ENCODE measurements at places on chromosomes 16 and 17.

GRCh38 chr17:55267777-55268648 is 3.3 kb downstream of the HLF start:
- DNase-seq, result no peak

DNA sequence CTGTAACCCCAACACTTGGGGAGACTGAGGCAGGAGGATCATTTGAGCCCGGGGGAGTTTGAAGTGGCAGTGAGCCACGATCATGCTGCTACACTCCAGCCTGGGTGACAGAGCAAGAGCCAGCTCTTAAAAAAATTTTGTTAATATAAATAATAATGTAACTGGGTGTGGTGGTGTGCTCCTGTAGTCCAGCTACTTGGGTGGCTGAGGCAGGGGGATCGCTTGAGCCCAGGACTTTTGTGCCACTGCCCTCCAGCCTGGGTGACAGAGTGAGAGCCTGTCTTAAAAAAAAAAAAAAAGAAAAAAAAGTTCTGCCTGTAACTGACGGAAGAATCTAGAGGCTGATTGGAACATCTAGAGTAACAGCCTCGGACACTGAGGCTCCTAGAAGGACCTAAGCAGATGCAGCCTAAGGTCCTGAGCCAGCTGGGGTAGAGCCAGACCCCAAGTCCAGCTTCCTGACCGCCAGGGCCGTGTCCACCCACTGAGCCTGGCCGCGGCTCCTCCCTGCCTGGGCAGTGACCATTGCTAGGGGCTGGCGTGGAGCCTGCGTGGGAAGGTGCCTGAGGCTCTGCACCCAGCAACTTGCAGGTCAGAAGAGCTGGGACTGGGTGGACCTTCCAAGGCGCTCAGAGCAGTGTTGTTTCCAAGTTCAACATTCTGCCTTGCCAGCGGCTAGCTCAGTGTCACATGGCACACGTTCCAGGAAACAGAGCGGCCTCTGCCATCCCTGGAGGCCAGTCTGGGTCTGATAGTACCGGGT is 209.4 kb upstream of the CIBAR2 start:
- no peak for DNase-seq

DNA sequence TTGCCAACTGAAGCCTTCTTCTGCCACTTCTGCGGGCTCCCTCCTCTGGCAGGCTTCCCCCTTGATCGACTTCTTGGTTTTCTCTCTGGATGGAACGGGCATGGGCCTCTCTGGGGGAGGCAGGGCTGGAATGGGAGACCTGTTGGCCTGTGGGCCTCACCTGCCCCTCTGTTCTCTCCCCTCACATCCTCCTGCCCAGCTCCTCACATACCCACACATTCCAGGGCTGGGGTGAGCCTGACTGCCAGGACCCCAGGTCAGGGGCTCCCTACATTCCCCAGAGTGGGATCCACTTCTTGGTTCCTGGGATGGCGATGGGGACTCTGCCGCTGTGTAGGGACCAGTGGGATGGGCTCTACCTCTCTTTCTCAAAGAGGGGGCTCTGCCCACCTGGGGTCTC is 6.5 kb upstream of the LASP1NB start:
- DNase-seq, result no peak

- DNase-seq, result no peak
Observed at GRCh38 chr16:78438219-78438618, 338.8 kb downstream of the WWOX start.

DNA sequence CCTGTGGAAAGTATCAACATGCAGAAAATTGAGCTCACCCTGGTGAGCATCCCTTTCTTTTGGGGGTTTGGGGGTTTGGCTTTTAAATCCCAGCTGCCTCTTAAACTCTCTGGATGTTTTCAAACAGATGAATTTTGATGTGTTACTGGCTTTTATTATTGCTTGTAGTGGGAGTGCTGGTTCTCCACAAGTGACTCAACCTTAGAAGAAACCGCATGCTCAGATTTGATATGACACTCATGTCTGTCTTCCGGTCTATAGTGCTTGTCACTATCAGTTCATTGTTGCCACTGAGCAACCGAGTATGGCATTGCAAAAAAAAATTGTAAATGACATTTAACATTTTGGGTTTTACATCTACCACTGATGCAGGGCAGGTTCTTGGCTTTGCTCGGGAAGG is 104.5 kb downstream of the HS3ST4 start:
- no peak for DNase-seq

GRCh38 chr17:4082136-4082924 is 60.5 kb downstream of the ZZEF1 start:
- no peak for DNase-seq

DNA sequence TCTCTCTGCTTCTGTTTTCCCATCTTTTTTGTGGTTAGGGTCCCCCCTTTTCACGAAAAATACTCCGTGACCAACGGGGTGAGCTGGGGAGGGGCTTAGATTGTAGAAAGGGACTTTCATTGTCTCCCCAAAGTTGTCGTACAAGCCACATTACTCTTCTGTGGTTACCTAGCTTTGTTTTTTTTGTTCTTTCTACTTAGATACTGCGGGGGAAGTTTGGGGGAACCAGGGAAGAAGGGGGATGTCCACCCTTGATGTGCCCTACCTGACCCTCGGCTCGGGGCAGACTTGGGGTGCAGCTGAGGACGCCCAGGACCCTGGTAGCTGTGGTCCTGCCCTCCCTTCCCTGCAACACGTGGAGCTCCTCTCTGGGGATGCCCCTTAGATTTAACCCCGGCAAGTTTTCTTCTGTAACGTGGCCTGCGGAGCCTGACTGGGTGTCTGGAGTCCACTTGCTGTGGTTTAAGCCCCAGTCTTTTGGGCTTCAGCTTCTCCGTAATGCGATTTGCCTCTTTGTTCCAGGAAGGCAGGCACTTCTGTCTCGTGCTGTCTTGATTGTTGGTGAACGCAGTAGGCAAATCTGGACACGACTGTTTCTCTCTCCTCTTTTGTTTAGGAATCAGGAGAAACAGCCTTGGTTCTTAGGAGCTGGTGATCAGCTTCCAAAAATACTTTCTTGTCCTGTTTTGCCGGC is 892 bp downstream of the ABCC1 start:
- DNase-seq, result peak; percentile 22

DNA sequence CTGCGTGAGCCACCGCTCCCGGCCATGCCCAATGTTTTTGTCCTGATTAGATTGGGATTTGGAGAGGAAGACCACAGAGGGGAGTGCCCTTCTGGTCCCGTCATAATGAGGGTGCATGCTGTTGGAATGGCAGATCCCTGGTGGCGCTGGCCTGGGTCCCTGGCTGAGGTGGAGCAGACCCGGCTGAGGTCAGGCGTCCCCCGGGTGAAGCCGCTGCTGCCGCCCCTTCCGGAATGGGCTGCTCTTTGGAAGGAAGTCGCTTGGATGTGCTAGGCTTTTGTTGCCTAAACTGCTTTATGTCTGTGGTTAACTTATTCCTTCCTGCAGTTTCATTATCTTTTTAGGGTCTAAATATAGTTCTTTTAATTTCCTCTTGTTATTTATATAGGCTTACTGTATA is 120.3 kb upstream of the CHMP6 start:
- no peak for DNase-seq

GRCh38 chr17:58684003-58684402 is 7.8 kb downstream of the TEX14 start:
- DNase-seq, result no peak

DNA sequence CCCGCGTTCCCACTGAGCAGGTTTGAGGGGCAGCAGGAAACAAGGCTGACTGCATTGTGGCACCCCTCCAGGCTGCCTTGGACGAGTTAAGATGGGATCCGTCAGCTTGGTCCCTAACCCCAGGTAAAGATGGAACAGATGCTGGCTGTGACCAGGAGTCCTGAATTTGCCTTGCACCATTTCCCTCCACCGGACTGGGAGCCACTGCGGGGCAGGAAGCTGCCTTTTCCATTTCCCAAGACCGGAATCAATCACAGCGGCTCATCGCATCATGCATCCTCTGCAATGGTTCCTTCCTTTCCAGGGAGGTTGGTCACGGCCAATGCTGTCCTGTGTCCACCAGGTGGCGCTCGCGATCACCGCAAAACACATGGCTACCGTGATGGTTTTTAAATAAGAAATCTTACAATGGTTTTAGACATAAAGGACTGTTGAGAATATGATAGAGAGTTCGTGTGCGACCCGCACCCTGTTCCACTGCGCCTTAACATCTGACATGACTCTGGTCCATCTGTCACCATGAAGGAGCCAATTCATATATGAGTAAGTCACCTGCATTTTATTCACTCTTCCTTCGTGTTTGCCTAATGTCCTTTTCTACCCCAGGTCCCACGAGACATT is 6.8 kb upstream of the MEAK7 start:
- DNase-seq, result peak; percentile 88

- no peak for DNase-seq
Observed at GRCh38 chr16:54796211-54796610, 134.5 kb upstream of the IRX5 start.

DNA sequence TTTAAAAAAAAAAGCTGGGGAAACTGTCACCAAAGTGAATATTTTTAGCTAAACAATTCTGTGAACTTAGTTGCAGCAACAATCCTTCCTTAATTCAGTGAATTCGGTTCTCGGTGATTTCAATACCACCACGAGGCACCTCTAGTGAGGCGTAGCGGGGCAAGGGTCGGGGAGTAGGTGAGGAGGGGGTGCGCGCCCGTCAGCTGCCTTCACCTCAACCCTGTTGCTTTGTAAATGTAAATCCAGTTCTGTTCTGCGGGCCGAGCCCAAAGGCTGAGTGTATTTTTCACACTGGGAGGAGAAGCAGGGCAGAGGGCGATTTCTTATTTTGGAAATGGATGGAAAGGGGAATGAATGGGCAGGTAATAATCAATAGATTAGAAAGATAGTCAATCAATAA is 17.4 kb downstream of the SALL1 start:
- DNase-seq, result no peak

- peak; percentile 37 for DNase-seq
Observed at GRCh38 chr17:30378241-30378824, 394 bp upstream of the CPD start.

GRCh38 chr16:81888520-81889394 is 109.7 kb downstream of the PLCG2 start:
- no peak for DNase-seq

DNA sequence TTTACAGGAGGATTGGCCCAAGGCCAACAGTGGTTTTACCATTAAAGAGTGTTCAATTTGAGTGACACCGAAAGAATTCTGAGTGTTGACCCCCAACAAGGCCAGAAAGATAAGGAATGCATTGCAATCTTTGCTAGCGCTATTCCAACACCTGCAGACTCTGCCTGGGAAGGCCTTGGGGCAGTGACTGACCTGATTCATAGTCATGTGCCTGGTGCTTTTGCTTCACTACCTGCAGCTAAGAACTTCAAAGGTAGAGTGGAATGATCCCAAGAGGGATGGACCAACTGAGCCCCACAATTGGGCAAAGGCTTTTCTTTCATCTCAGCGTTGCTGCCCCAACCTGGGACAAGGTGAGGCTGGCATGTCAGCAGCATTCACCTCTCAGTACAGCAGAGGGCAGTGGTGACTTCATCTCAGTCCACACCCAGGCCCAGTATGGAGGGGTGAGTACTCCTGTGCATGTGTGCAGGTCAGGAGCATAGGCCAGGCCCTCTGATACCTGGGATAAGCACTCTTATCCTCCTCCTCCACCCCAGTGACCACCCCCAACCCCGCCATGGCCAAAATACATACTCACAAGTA is 149.6 kb upstream of the GNAO1 start:
- peak; percentile 8 for DNase-seq

DNA sequence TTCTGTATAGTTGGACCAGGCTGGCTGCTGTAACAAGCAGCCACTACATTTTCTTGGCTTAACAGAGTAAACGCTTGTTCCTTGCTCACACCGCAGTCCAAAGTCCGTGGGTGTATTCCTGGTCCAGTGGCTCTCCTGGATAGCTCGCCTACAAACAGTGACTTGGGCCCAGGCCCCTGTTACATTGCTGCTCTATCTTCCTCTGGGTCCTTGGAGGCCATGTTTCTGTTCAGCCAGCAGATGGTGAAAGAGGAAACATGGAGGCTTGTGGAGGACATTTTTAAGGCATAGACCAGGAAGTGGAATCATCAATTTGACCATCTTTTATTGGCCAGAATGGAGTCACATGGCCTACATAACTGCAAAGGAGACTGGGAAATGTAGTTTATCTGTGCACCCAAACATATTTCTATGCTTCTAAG is 55.1 kb downstream of the ATP2C2 start:
- DNase-seq, result no peak

- no peak for DNase-seq
Observed at GRCh38 chr17:72297326-72298115, 176.7 kb downstream of the SOX9 start.

DNA sequence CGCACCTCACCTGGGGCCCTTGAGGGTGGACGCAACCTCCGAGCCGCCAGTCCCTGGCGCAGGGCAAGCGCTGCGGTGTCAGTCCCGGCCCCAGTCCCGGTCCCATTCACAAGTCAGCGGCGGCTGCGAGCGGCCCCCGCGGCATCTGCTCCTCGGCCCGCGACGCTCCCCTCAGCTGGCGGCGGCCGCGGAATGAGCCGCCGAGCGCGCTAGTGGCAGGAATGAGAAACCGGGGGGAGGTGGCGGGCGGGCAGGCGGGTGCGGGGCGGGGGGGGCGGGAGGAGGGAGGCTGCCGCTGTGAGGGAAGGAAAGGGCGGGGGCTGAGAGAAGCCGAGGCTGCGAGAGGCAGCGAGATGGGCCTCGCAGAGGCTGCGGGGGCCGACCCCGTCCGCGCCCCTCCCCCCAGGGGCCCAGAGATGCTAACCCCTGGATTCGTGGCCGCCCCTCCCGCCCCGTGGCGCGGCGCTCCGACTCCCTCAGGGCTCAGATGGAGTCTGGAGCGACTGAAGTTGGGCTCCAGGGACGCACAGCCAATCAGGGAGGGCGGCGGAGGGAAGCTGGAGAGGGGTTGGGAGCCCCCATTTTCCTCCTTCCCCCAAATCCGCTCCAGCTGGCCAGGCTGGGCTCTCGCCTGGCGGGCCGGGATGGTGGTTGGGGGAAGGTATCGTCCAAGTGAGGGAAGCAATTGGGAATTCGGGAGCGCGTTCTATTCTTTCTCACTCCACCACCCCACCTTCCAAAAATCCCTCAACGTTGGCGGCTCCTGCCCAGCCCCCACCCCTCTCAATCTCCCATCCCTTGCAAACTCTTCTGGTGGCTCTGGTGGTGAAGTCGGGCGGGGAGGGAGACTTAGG is at the start of gene CDH11:
Gene CDH11 (minus strand): TSS at position 194 of the 854 bp plus-strand sequence. CDS start 117,194 bp downstream, outside the sequence.
- no peak for DNase-seq

DNA sequence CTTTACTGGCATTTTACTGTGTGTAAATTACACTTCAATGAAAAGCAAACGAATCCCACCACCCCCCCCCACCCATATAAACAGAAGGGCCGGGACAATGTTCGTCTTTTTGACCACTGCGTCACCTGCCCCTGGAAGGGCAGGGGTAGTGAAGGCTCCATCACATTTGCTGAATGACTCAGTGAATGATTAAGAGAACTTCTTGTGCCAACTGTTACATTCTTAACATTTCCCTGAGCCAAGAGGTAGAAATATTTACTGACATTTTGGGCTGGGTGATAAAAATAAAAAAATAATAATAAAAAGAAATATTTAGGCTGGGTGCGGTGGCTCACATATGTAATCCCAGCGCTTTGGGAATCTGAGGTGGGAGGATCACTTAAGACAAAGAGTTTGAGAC is 24.1 kb downstream of the C16orf96 start:
- DNase-seq, result no peak
